NCI-H2081 treated with DMSO at 0.1 percent for 48 hours (cell line): ENCODE measurements at places on chromosomes 2 and 18.
A peak's percentile ranks its signal among the peaks of the same experiment; 100 is the strongest.

DNA sequence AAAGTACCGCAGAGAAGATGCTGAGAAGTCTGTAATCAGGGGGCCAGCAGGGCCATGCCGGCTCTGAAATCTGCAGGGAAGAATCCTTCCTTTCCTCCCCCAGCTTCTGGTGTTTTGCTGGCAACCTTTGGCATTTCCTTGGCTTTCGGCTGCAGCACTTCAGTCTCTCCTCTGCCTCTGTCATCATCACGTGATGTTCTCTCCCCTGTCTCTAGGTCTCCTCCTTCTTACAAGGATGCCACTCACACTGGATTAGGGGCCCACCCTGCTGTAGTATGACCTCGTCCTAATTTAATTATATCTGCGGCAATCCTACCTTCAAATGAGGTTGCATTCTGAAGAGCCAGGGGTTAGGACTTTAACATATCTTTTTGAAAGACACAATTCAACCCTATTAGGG, 13.8 kb upstream of the RAB12 start:
- DNase-seq = no peak

- no peak for DNase-seq
Measured at GRCh38 chr18:26071725-26072124, 18.7 kb downstream of the SS18 start.

- no peak for DNase-seq
Measured at GRCh38 chr2:31249009-31249690, 15.2 kb downstream of the EHD3 start.

- no peak for DNase-seq
Measured at GRCh38 chr2:124571836-124572235, 546.7 kb downstream of the CNTNAP5 start.

GRCh38 chr18:6495536-6495935, 80.8 kb upstream of the L3MBTL4 start:
- DNase-seq = no peak

- no peak for DNase-seq
Measured at GRCh38 chr18:3224223-3224622, 4.5 kb upstream of the MYOM1 start.

DNA sequence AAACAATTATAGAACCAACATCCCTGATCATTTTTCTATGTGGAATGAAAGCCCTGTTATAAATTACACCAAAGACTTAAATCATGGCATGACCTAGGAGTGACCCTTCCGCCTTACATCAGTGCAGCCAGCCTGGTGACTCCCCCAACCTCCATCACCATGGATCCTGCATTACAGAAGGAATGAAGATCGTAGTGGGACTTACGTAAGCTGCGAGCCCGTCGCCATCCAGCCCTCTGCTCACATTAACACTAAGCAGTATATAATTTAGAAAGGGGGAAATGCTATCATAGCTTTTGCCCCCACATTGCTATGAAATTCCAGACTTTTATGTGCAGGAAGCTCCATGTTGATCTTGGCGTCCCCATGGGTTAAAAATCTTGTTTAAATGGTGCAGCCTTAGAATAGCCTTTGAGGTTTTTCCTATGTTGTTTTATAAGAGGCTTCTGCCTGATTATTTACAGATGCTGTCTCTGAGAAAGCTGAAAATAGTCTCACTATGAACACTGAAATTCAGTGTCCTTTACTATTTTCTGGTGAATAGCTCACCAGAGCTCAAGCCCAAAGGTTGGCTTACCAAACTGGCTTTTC, 76.3 kb downstream of the COLEC12 start:
- DNase-seq = no peak

GRCh38 chr2:154386186-154386585, 312.3 kb upstream of the KCNJ3 start:
- DNase-seq = no peak

GRCh38 chr2:61878761-61879160, 9.7 kb downstream of the CCT4 start:
- no peak for DNase-seq

GRCh38 chr18:61535401-61535800, 202.2 kb downstream of the CDH20 start:
- no peak for DNase-seq

DNA sequence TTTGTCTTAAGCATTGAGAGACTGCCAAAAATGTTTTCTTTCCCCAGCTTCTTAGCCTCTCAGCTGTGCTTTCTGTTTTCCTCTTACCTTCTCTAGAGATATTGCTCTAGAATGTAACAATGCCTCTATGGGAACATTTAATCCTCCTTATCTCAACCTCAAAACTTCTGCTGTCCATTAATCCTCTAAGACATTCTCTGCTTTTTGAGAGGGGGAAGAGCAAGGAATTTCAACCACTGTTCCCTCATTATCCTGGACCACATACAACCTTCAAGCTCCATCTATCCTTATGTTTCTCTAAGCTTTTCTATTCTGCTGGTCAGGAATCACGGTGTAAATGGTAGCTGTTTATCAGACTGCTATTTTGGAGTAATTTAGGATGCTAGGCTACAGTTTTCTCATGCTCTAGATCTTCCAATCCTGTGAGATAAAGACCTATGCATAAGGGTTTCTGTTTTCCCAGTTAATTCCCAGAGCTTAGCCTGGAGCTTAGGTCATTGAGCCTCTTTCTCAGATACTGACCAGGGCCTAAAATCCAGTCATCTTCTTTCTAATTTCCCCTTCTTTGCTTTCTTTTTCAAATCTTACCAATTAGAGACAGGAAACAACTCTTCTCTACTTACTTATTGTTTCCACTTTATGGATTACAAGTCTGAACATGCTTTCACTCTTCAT, 282.0 kb downstream of the CALCRL start:
- DNase-seq = no peak

DNA sequence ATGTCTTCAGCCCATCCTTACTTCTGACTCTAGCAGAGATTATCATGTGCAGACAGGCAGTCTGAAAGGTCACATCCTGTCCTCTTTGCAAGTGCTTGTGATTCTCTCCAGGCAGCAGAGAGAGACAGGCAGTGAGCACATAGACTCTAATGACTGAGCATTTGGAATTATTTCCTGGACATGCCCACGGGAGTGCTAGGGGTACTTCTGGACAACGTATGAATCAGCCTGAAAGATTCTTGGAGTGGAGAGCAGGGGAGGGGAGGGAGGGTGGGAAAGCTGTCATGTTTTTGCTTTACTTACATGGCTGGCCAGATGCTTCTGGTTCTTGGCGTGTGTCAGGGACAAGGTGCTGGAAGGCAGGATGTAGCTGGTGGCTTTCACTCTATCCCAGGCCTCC, 150.6 kb downstream of the RIF1 start:
- DNase-seq = no peak

GRCh38 chr2:64363140-64363539, 90.8 kb upstream of the LGALSL start:
- DNase-seq = no peak

- peak; percentile 55 for DNase-seq
Measured at GRCh38 chr2:102826904-102827303, 65.1 kb downstream of the TMEM182 start.

DNA sequence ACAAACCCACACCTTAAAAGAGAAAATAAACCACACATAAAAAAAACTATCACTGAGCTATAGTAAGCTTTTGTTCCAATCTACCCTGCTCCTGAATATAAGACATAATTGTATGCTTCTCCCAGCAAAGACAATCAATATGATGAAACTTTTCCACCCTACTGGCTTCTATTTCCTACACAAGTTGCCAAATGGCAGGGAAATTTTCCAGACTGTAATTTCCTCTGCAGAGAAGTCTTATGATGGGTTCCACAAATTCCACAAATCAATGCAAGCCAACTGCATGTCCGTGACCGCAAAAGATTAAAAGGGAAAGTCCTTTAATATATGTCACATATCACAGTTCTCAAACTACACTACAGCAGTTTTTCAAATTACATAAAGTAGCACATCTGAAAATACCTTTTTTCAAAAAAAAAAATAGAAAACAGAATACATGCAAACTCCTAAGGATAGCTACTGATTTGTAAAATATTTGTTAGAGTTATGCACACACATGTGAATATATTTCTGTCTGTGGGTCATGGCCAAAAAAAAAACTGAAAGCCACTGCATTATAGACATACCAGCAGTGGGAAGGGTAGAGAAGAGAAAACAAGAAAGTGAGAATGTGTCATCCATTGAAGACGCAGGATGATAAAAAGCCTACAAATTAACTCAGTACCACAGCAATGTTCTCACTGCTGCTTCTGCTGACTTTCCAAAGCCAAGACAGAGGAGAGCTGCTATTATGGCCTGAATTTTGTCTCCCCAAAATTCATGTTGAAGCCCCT, 61.4 kb downstream of the RPL31 start:
- DNase-seq = no peak

- no peak for DNase-seq
Measured at GRCh38 chr2:232815569-232815968, 39.2 kb upstream of the KCNJ13 start.
